WTC11 (cell line): ENCODE measurements at places on chromosomes 12 and 14.

DNA sequence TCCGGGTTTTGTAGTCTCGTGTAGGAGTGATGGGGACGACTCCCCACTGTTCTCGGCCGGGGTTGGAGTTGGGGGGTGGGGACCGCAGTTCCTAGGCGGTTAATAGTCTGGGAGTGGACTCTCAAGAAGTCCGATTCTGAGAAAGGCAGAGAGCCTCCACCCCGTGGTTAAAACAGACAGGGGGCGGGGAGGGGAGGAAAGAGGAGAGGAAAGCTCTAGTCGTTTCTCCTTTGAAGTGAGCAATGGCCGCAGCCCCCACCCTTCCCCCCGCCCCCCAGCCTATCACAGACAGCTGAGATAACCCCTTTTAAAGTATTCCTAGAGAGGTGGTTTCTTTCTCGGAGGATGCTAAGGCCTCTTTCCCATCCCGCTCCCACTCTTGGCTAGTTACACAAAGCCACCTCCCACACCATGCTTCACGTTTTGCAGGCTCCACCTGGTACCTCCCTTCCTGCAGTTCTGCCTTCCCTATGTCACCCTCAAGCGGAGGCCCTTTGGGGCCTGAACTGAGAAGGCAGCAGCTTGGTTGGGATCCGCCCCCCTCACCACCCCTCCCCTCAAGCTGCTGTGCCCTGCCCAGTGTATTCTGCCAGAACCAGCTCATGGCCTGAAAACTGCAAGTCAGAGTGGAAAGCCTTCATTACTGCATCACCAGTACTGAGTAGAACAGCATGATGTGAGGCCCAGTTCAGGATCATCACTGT, 853 bp downstream of the USP5 start:
- DNase-seq = peak; percentile 53

DNA sequence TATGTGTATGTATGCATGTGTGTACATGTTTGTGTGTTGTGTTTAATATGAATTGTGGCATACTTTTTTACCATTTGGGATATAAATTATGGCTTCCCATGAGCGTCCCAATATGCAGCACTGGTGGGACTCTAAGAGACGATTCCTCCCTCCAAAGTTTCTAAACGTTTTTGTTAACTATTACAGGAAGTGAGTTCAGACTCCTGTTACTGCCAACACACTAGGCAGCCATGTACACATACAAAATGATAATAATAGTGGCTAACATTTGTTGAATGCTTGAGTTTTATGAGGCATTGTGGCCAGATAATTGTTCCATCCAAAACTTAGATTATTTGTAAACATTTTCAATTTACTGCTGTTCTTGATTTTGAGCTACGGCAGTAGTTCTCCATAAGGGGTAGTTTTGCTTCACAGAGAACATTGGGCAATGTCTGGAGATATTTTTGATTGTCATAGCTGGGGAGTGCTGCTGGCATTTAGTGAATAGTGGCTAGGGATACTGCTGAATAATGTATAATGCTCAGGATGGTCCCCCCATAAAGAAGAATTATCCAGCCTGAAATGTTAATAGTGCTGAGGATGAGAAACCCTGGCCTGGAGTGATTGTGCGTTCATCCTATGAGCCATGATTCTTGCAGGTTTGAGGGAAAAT, 45.1 kb downstream of the ARID2 start:
- DNase-seq = no peak

DNA sequence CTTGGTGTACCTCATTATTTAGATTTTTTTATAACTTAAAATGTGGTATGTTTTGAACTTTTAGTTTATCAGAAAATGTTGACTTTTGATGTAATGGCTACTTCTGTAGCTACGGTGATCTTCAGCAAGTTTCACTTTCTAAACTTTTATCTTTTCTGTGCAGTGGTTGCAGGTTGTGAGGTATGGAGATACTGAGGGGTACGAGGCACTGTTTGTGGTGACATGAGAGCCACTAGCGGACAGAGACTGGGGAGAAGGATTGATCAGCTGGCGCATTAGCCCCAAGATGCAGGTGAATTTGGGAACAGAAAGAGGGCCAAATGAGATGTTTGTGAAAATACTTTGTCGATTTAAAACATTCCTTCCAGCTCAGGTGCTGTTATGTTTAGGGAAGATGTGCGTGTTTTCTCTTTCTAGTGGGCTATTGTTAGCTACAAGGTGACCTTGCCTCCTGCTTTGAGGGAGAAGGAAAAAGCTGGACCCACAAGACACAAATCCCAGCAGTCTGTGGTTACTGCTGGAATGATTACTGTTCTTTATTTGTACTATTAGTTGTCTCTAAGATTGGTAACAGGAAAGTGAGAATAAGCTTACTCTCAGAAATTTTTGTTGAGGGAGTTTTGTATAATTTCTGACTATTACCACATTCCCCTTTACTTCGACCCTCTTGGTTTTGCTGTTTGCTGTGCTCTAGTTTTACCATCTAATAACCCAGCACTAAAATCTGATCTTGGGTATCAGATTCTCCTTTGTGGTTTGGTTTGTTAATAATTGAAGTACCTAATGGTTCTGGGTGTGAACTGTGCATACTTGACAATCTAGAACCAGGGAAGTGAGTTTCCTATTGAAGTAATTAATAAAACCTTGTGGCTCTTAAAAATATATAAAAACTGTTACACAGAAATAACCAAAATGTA, 61.7 kb downstream of the FBXO34 start:
- no peak for DNase-seq

DNA sequence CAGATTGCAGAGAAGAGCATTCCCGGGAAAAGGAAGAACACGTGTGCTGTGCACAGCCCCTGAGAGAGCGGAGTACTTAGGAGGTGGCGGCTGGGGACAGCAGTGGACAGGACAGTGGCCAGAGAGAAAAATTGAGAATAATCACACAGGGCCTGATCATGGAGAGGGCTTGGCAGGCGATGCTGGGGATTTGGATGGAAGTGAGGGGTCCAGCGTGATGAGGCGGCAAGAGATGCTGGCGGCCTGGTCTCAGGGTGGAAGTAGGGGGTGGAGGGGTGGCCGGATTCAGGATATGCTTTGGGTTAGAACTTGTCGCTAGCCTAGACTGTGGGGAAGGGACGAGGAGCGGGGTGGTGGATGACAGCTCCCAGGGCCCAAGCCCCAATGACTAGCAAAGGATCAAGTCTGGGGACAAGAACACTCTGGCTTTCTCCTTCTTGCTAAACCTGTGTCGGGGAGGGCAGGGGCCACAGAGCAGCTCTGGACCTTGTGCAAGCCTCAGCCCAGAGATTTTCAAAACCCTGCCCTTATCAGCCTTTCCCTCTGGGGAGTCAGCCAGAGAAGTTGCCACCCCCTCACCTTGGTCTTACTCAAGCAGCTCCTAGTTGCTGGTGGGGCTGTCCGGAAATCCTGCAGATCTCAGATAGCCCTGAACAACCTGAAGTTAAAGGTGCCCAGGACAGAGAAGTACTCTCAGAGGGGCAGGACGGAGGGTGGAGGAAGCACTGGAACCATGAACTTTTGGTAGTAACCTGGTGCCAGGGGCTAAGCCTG, 1.3 kb downstream of the HVCN1 start:
- DNase-seq = no peak

GRCh38 chr14:23125933-23126524, 7.0 kb upstream of the CEBPE start:
- DNase-seq = peak; percentile 38

DNA sequence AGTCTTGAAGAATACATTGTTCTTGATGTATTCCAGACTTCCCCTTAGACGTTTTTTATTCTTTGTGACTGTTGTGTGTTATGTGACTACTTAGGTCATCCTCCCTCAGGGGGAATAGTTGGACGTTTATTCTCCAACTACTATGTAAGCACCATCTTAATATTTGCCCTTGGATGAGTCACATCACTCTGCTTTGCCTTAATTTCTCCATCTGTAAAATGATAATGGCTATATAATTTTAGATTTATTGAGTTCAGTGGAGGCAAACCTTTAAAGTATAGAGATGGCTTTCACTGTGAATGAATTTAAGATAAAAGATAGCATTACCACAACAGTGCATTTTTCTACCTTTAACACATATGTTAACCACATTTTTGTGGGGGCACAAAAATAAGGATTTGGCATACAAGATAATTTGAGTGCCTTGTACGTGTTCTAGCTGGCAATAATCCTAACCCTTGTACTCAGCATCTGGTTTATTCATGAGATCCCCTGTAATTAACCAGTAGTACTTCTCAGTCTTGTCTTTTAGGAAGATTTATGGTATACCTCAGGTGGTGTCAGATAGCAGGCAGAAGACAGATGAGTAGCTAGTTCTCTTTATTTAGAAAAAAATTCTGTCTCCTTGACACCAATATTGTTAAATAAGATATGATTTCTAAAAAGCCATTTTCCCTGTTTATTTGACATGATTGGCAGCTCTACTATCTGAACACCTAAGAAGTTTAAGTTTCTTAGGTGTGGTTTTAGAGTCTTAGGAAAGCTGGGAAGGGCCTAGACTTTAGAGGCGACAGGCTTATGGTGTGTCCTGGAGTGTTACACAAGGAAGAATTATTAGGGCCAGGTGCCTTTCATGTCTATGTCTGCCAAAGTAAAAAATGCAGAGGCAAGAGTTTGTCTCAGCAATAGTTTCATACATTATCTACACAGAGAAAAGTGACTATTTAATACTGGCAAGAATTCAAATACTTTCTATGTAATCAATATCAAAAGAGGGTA, 152.3 kb downstream of the RAD51B start:
- DNase-seq = no peak

GRCh38 chr14:29220566-29220965, 454.0 kb downstream of the FOXG1 start:
- DNase-seq = no peak

GRCh38 chr14:80390906-80391305, 179.6 kb upstream of the DIO2 start:
- DNase-seq = no peak

GRCh38 chr12:2372735-2373134, 319.9 kb downstream of the CACNA1C start:
- no peak for DNase-seq

DNA sequence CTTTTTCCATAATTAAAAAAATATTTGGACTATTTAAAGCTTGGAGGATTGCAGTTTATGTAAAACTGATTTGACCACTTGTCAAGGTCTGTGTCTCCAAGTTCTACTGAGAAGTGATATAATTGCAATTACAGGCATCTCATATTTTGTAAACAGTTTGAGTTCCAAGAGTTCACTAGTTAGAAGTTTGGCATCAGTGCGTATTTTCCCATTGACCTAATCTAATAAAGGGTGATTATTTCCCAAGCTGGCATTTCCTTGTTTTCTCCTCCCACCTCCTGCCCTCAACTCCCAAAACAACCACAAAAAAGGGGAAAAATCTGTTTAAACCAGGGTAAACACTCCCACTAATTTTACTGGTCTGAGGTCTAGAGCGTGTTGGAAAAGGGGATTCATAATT, 3.0 kb upstream of the MYF6 start:
- DNase-seq = no peak

- no peak for DNase-seq
Measured at GRCh38 chr12:126067626-126068329, 1002.5 kb downstream of the AACS start.

DNA sequence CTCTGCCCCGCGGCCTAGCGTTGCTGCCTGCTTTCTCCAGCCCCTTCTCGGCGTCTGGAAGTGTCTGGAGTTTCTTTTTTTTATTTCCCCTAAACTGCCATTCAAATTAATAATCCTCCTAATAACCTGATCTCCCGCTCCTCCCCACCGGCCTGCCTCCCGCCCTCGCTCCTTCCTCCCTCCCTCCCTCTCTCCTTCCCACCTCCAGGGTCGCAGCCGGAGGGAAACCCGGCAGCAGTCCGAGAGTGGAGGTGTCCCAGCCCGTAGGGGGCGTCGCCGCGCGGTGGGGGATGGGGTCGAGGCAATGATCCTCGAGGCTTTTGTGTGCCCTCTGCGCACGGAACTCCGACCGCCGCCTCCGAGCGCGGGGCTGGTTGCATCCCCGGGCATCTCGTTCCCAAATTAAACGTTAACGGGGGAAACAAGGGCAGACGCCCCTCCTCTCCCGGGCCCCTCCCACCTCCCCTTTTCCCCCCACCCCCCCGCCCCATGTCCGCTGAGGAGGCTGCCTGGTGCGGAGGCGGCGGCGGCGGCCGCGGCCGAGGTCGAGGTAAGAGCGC, 1.0 kb upstream of the SOCS2 start:
- DNase-seq = peak; percentile 88

GRCh38 chr14:59360233-59360632, 104.9 kb downstream of the GPR135 start:
- DNase-seq = no peak

DNA sequence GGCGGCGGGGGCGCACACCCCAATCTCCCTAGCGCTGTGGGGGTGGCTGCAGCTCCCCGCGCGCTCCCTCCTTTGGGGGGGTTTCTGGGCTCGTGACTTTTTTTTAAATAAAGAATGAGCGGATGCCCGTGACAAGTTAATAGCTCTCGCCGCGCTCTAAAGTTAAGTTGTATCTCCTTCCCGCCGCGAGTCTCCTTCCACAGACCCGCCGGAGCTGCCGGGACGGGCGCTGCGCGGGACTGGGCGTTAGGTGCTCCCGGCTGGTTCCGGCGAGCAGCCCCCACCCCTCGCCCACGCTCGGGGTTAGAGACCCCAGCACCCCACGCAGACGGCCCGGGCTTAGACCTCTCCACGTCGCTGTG, 82.6 kb upstream of the HMGA2 start:
- DNase-seq = no peak

DNA sequence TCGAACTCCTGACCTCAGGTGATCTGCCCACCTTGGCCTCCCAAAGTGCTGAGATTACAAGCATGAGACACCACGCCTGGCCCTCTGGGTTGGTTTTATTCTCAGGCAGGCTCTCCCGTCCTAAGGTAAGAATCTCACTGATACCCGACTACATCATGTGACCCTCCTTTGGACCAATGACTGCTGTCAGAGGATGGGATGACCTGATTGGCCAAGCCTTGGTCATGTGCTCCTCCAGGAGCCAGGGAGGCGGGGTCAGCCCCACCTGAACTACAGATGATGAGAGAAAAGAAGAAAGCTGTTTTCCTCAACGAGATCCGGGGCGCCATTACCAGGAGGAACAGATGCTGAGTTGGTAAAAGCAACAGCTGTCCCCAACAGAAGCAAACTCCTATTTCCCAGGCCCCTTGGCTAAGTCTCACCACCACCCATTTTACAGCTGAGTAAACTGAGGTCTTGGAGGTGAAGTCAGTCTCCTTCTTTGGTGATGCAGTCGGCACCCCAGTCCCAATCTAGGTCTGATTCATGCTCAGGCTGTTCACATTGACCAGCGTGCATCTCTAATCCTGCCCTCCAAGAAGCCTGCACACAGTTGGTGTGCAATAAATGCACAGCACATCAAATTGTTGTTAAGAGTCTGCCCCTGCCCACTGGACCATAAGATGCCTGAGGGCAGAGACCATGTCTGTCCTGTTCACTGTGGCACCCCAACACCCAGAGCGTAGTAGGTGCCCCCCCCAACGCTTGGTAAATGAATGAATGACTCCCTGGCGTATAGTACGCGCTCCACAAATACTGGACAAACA, 118.8 kb downstream of the SCARB1 start:
- DNase-seq = peak; percentile 59

- DNase-seq = no peak
Measured at GRCh38 chr12:114555451-114555850, 128.5 kb downstream of the TBX3 start.

- no peak for DNase-seq
Measured at GRCh38 chr14:62381311-62382070, 619.3 kb downstream of the SNAPC1 start.

GRCh38 chr12:50676756-50677155, 87.1 kb upstream of the ATF1 start:
- no peak for DNase-seq
